Retinal pigment epithelial cell (primary cell): ENCODE measurements at places on chromosomes 16 and 17.

GRCh38 chr17:70938336-70938735 lies 769.0 kb downstream of the KCNJ2 start:
- no peak for DNase-seq

DNA sequence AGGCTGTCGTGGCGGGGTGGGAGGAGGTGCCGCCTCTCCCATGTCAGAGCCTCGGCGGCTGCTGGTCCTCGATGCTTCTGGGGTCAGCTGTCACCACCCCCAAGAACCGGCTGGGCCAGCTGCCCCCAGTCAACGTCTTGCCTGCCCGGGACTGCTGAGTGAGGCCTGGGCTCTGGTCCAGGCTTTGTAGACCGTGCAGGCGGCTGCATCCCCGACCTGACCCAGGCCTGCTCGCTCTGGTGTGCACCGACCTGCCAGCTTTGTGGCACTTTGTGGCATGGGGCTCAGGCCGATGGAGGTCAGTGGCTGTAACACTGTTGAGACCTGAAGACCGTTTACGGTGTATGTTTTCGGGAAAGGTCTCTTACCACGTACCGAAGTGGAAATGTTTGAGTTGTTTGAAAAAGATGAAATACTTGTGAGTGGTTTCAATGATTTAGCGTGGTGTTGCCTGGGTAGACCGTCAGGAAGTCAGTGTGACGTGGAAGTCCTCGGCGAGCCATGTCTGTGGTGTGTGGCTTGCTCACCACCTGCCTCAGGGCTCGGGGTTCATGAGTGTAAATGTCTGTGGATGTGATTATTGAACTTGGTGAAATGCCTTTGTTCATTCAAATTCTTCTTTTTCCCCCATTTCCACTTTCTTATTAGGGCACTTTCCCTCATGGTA lies 53.2 kb upstream of the ZNF750 start:
- no peak for DNase-seq

DNA sequence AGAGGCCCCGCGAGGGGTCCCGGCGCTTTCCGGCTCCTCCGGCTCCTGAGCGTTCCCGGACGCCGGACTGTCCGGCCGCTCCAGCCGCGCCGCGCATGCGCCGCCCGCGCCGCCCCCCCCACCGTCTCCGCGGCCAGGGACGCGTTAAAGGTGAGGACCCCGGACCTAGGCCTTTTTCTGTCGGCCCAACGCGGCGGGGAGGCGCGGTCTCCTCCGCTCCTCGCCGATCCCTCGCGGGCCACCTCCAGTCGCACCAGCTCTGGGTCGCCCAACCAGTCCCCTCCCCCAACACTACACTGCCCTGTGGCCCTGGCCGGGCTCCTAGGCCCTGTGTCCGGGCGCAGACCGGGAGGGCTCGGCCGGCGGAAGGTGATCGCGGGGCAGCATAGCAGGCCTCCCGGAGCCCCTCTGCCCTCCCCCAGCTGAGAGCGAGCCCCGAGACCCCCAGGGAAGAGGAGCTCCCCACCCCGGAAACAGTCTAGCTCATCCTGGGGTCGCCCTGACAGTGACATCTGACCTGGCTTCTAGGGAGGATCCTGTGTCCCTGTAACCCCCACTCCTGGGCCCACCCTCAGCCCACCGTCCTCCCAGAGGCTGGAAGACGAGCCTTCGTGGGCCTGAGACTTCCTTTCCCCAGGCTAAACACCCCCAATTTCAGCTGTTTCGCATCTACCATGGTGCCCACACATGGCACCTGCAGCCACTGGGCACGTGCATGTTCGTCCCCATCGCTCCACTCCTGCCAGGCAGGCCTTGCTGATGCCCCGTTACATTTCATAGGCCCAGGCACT lies 14.7 kb upstream of the BCAR1 start:
- DNase-seq: no peak

DNA sequence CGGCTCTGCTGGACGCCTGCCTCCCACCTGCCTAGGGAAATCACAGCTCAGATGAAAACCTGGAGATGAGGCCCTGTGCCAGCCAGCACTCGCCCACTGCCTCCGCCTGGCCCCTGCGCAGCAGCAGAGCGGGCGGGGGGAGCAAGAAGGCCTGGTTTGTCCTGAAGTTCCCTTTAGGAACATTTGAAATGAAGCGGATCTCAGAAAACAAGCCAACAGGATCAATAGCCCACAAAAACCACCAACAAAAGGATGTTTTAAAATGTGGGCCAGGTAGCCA lies 48.0 kb downstream of the RBFOX3 start:
- no peak for DNase-seq

DNA sequence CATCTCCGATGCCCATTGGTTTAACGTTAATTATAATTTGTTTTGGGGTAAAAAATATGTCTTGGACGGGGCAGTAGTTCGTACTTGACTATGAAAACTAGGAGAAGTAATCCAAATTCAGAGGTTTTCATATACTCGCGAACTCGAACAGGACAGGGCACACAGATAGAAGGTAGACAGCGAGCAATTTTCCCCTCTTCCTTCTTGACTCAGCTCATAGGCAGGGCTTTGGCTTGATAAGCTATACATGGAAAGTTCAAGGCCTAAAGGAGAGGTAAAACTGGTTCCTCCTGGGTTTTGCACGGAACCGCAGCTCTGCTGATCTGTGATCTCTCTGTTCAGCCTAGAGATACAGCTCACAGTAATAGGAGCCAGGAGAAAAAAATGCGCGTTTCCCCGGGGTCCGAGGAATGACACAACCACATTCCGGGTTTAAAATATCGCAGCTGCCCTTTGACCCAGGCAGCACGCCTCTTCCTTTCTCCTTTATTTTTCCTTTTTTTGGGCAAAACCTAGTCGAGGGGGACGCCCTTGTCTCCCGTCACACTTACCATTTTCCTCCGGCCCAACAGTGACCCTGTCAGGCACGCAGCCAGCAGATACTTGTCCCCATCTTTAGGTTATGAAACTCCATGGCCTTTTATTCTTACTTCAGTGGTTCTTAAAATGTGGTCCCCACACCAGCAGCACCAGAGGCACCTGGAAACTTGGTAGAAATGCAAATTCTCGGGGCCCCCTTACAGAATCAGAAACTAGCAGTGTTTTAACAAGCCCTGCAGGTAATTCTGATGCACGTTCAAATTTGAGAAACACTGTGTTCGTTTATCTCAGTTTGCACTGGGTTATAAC lies 1.7 kb upstream of the LASP1 start:
- no peak for DNase-seq

DNA sequence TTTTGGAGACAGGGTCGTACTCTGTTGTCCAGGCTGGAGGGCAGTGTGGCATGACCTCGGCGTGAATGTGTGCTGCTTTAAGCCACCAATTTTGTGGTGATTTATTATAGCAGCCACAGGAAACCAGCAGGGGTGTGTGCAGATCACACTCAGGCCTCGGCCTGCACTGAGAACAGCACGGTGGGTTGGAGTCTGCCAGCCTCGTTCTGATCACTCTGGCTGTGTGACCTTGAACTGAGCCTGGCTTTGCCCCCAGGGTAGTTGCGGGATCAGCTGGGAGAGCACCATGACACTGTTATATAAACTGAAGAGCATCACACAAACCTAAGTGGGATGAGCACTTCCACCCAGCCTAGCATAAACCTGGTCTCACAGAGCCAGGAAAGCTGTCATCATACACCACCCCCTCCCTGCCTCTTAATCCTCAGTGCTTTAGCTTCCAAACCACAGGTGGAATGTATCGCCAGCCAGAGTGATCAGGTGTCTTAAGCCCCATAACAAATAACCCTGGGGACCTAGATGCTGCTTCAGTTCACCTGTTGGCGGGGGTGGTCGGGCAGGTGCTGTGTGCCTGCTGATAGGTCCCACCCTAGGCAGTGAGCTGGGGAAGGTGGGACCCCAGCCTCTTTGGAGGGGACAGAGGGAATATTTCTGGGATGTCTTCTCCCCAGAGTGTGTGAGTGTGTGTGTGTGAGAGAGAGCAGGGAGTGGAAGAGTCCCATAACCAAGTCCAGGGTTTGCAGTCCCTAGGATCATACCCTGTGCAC lies 28.6 kb upstream of the NDRG4 start:
- no peak for DNase-seq
